BE2C (cell line): ENCODE measurements at places on chromosomes 7 and 10.

- DNase-seq = no peak
Measured at GRCh38 chr10:110356628-110357245, 52.0 kb upstream of the SMNDC1 start.

- no peak for DNase-seq
Measured at GRCh38 chr10:14336736-14337135, 6.0 kb upstream of the FRMD4A start.

DNA sequence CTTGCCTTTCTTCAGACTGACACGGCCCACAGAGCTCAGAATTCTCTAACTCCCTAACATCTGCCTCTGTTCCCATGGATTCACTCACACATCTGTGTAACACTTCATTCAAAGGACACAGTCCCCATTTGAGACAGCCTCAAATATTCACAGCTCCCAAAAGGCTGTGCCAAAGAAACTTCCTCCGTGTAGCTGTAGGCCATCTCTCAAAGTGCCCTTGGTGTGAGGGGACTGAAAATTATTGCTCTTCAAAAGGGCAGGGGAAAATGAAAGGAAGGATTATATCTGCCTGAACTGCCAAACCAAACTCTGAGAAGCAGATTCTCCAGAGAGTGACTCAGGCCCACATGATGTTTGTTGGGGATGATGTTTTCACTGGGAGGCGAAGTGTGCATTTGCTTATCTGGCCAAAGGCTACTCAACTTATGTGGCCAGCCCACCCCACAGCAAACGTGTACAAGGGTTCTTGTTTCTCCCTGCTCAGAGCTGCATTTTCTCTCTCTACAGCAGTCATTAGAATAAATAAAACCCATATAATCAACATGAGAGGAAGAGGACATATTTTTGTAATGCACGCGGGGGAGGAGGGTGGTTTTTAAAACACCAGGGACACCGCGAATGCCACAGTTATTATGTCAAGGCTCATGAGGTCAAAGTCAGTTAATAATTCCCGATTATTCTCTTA lies 302.4 kb upstream of the NFE2L3 start:
- no peak for DNase-seq

- no peak for DNase-seq
Measured at GRCh38 chr7:29596593-29597178, 33.1 kb downstream of the PRR15 start.

DNA sequence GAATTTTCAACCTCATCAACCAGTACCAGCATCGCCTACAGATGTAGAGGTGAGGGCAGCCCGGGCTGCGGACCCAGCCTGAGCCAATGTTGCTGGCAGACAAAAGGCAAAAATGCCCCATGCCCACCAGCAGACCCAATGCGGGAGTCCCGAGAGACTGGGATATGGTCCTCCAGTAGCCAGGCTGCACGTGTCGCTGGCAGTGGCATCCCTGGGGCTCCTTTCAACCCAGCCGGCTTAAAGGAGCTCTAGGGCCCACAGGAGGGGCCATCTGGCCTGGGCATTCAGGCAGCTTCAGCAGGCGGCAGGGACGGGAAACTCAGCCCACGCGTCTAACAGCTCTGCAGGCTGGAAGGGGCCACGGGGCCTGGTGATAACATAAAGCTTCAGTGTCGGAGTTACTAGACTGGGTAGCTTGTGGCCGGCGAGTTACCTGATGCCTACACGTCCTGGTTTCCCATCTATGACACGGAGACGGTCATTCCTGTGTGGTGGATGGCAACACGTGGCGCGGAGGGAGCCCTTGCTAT lies 70.7 kb downstream of the PROSER2 start:
- no peak for DNase-seq

DNA sequence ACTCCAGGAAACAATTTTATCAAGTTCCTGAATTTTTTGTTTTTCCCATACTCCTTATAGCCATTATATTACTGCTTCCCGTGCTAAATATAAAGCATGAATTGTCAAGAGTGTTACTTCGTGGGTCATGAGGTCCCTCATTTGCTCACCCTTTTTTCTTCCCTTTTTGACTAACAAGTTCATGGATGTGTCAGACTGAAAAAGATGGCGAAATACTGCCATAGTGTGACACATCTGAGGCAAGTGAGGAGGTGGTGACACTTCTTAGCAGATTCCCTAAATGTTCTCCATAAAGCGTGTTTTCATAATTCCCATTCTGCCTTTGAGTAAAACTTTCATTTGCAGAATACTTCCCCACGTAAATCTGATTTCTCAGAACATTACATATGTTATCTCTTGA lies 269.6 kb upstream of the FZD1 start:
- DNase-seq = no peak

GRCh38 chr10:129319934-129320333 lies 147.1 kb upstream of the MGMT start:
- DNase-seq = no peak

DNA sequence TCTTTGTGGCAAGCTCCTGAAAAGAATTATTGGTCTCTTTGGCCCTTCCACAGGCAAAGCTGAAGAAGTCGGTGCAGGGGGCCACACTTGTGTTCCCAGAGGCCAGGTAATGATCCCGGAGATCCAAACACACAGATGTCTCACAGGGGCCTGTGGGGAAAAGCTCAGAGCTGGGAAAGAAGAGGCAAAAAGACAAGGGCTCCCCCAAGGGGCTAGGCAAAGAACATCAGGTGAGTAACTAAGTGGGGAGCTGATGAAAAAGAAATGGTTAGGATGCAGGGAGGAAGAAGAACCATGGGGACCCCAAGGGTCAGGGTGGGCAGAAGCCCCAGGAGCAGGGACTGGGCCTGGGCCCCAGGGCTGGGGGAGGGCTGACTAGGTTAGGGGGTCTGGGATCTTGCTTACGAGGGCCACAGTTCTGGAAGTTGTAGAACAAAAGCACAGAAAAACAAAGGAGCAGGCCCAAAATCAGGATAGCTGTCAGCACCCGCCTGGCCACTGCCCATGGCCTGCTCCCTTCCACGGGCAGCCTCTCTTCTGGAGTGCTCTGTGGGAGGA lies 1.1 kb downstream of the KEL start:
- no peak for DNase-seq

DNA sequence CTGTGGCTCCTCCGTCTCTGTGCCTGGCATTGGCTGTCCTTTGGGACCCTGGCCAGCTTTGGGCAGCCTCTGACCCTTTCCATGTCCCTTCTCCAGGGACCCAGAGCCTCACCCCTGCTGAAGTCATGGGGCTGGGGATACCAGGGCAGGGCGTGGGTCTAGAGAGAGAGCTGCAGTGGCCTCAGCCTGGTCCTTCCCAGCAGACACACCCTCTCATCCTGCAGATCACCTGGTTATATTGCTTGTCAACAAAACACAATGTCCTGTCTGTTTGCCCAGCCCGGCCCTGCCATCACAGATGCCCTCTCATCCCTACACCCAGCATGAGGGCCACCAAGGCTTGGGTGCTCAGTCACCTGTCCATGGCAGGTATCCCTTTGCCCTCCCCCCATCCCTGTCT lies 1.8 kb downstream of the MUC17 start:
- DNase-seq = no peak

- DNase-seq = peak; percentile 89
Measured at GRCh38 chr7:139035586-139036353, at the start of gene ZC3HAV1L. TSS of gene ZC3HAV1L (minus strand) at chr7:139036042. CDS start at chr7:139036017, 25 bp downstream.

DNA sequence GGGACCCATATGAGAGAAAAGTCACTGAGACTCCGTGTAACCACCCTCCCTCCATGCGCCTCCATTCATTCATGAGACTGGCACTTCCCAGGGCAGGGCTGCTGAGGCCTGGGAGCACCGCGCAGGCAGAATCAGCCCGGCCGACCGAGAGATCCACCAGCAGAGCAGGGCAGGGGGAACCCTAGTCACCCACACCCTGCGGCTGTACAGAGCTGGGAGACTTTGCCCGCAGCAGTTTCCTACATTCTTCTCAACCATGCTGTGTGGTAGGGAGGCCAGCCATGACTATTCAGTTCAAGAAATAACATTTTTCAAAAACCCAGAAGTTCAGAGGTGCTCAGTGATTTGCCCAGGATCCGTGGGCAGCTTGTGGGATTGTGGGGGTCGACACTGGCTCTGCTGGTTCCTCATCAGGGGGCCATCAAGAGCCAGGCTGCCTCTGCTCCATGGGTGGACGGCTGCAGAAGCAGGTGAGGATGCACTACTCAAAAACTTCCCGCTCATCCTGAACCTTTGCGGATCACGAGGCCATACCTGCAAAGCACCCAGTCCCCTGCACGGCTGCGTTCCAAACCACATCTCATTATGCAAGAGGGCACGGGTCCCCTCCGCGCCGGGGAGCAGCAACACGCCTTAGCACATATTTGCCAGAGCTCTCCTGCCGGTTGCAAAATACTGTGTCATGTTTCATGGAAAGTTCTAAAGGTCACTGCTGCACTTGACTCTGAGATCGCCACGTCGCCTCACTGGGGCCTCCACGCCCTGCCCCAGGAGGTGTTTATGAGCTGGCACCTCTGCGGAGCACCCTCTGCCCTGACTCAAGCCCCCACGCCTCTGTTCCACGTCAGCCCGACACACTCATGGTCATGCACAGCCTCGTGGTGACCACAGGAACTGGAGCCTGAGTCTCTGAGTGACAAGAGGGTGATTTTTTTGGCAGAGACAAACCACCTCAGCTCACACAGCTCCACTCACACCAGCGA lies 132.0 kb downstream of the PRKAG2 start:
- no peak for DNase-seq

- no peak for DNase-seq
Measured at GRCh38 chr10:129545261-129545660, 78.2 kb downstream of the MGMT start.

DNA sequence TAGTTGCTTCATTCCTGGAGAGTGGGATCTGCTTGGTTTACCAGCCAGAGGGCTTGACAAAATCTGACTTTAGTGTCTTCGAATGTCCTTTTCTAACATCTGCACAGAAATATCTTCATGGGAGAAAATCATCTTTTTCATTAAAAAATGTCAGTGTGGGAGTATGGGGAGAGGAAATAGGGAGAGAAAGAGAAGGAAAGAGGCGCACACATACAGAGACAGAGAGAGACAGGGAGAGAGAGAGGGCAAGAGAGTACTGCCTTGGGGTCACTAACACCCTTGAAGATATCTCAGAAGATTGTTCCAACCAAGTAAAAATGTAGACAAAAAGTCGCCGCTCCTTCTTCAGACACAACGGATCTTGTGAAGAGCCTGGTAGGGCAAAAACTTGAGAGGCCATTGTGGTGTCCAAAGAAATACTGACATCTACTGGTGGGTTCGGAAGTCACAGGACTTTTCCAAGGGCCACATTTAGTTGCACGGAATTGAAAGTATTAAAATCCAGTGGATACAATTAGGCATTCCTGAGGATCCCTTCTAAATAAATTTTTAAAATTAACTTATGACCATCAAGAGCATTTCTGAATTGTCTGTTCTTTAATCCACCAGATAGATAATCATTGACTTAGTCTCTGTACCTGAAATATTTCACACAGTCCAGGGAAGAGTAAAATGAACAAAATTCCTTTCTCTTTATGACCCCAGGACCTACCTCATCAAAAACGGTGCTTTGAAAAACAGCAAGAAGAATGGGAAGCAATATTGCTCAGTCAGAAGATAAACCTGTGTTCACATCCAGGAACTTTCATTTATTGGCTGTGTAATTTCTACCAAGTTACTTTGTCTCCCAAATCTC lies 29.7 kb downstream of the VIM start:
- DNase-seq = peak; percentile 51

DNA sequence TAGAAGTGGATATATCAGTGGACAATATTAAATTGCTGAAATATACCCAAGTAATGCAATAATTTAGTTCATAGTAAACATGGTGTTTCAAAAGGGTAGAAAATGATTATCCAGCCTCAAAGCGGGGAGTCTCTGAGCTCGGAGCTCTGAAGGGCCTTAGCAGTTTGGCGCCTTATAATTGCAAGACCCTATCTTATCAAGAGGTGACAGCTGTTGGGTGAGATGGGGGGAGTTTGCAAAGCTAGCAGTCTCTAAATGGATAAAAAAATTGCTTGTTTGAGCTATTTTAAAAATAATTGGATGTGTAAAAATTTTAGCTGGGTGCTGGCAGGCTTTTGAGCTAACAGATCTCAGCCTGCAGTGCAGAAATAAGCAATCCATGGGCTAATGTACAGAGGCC lies 219.2 kb downstream of the CCSER2 start:
- no peak for DNase-seq

DNA sequence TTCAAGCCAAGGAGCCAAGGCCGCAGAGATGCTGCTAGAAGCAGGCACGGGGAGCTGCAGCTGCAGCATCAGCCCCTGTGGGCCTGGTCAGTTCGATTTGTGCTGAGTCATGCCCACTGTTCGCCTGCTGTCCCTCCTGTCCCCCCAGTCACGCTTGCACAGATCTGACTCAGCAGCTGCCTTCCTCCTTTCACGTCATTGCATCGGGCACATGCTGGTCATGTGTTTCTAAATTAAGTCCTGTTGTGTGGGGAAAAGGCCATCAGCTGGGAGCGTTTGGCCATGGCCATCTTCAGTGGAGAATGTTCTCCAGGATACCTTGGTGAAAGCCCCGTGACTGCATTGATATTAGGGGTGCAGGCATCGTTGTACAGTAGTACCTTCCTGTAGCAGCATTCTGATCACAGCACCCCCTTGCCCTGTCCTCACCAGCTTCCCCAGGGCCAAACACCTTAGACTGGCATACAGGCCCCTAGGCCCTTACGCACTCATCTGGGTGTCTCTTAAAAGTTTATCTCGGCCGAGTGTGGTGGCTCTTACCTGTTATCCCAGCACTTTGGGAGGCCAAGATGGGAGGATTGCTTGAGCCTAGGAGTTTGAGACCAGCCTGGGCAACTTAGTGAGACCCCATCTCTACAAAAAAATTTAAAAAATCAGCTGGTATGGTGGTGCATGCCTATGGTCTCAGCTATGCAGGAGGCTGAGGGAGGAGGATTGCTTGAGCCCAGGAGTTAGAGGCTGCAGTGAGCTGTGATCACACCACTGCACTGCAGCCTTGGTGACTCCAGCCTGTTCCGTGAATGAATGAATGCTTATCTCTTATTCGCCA lies 23.2 kb downstream of the POR start:
- peak; percentile 52 for DNase-seq

- DNase-seq = no peak
Measured at GRCh38 chr10:89351412-89351779, 23.6 kb downstream of the IFIT3 start.

DNA sequence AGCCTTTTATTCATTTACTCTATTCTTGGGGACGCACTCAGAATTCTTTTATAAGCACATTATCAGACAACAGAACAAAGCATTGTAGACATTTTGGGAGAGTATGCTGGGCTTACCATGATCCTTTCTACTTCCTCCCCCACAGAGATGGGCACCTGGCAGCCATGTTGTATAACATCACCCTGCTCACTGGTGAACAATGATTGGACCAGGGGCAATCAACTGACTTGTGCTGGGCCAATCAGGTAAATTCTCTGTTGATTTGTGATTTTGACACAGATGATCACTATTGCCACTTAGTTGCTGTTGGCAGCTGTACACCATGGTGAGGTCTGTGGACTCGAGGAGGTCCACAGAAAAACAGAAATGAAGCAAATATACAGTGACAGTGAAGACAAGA lies 43.7 kb downstream of the WNT2 start:
- no peak for DNase-seq

- no peak for DNase-seq
Measured at GRCh38 chr7:45293295-45293942, 135.8 kb downstream of the RAMP3 start.
